Astrocyte of the cerebellum (primary cell): ENCODE measurements at places on chromosomes 4 and X.

DNA sequence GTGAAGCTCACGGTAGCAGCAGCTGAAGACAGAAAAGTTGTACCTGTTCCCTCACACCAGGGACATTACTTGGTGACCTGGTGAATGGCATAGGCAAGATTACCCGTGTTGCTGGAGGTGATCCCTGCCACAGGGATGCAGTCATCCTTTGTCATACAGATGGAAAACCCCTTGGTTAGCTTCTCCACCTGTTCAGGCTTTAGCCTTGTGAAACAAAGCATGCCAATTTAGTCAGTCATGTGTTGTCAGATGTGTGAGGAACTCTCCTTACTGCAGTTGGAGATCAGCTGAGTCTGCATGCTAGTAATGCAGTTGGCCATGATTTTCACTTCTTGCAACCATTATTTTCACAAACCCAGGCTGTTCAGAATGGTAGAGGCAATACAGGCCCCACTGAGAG lies 41.0 kb downstream of the AMELX start:
- no peak for DNase-seq

DNA sequence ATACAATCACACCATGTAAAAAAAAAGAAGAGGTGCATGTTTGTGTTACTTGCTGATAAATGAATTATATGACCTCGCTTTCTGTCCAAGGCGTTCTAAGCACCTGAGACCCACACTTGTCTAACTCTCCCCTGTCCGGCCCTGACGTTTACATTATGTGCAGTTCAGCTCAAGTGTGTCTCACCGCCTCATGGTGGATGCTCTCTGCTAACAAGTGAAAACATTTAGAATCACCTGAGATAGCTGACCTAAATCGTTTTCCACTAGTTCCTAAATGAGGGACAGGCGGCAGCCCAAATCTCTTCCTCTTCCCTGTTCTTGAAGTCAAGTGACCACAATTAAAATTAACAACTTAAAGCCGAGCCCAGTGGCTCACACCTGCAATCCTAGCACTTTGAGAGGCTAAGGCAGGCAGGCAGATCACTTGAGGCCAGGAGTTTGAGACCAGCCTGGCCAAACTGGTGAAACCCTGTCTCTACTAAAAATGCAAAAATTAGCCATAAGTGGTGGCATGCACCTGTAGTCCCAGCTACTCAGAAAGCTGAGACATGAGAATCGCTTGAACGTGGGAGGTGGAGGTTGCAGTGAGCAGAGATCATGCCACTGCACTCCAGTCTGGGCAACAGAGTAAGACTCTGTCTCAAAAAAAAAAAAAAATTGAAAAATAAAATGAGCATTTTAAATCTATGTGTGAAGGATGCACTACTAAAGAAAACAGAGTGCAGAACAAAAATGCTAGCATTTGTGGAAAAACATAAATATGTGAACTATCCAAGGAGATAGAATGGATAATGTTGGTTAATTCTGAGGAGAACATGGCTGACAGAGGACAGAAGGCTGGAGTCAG lies 3.9 kb upstream of the TIFA start:
- no peak for DNase-seq

GRCh38 chr4:138161351-138161750 lies 80.8 kb downstream of the SLC7A11 start:
- no peak for DNase-seq

DNA sequence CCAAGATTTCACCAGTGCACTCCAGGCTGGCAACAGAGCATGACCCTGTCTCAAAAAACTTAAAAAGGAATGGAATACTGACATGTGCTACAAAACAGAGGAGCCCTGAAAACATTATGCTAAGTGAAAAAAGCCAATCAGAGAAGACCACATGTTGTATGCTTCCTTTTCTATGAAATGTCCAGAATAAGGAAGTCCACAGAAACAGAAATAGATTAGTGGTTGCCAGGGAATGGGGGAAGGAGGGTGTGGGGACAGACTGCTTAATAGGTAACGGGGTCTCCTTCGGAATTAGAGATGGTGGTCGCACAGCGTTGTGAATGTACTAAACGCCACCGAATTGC lies 30.1 kb upstream of the KIAA0232 start:
- no peak for DNase-seq

- no peak for DNase-seq
These were observed 11.6 kb upstream of the BMP2K start for GRCh38 chr4:78764498-78764961.

DNA sequence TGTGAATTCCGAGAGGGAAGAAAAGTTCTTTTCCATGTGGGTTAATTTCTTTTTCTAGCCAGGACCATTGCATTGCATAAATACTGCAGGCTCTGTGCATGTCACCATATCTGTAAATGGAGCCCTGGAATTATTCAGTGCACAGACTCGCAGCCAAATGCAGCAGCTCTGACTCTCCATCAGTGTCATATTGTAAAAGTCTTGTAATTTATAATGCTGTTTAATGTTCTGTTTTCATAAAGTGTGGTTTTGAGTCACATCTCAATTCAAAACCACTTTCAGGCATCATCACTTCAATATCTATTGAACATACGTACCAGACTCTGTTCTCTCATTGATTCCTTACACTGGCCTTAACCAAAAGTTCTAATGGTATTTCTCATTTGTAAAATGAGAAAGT lies 193.9 kb upstream of the RPL34 start:
- DNase-seq, result no peak

DNA sequence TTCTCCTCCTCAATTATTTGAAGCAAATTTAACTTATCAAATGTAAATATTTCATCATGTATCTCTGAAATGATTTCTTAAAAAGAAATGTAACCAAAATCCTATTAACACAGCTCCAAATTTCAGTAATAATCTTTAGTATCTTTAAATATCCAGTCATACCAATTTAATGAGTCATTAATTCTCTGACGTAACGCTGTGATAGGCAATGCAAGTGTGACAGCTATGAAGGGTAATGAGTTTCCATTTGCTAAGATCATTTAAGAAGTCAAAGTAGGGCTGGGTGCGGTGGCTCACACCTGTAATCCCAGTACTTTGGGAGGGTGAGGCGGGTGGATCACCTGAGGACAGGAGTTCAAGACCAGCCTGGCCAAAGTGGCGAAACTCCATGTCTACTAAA lies 15.6 kb downstream of the RPS3A start:
- DNase-seq, result no peak

DNA sequence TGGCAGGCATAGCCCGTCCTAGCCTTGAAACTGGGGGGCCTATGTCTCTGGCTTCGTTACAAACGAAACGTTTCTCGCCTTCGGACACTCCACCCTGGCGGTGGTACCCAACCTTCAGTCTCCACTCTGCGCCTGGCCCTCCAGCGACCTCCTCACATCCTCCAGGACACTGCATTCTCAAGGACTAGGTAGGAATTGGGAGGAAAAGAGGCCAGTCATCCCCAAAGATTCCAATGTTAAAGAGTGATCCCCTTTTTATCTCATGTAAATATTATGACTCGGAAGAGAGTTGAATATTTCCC lies 2.1 kb upstream of the NKX6-1 start:
- no peak for DNase-seq

DNA sequence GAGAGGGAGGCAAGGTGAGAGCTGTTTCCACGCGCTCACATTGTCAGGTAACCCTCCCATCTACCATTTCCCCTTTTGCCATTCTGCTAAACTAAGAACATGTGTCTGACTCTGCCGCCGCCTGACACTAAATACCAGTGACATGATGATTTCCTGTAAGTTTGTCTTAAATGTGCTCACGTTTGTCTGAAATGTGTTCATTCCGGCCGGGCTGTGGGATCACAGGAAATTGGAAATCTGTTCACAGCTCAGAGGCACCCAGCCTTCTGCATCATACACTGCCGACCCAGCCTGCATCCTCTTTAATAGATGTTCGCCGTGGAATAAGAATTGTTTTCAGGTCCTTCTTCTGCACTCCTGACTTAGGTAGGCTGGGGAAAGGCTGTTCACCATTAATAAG lies 336.2 kb upstream of the PPARGC1A start:
- DNase-seq, result no peak

DNA sequence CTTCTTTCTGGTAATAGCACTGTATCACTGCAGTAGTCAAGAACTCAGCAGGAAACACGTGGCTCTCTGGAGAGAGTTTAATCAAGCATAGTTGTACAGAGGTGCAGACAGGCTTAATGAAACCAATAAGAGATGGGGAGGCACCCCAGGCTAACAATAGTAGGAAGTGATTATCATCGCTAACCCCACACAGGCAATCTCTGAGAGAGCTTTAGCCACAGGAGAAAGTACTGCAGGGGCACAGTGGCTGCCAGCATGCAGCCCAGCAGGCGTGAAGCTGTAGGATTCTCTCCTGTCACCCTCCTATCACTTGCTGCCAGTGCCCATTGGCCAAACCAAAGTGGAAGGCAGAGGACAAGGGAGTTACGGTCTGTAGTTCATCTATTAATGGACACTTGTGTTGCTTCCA lies 450.0 kb upstream of the RASGEF1B start:
- no peak for DNase-seq

DNA sequence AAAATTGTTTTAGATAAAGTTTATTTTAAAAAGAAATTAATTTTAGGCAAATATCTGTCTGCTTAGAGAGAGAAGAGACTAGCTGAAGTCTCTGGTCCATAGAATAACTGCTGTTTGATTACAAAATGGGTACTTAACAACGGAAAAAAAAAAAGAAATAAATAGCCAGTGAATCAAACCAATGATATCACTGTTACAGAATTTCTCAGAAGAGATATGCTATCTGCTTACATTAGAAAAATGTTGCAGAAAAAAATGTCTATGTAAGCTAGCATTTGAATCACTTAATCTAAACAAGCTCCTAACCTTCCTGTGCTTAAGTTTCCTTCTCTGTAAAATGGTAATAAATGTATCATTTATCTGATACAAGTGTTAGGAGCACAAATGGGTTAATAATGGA lies 189.9 kb downstream of the IL15 start:
- no peak for DNase-seq

- no peak for DNase-seq
These were observed 314.7 kb downstream of the LDB2 start for GRCh38 chr4:16583764-16584163.

DNA sequence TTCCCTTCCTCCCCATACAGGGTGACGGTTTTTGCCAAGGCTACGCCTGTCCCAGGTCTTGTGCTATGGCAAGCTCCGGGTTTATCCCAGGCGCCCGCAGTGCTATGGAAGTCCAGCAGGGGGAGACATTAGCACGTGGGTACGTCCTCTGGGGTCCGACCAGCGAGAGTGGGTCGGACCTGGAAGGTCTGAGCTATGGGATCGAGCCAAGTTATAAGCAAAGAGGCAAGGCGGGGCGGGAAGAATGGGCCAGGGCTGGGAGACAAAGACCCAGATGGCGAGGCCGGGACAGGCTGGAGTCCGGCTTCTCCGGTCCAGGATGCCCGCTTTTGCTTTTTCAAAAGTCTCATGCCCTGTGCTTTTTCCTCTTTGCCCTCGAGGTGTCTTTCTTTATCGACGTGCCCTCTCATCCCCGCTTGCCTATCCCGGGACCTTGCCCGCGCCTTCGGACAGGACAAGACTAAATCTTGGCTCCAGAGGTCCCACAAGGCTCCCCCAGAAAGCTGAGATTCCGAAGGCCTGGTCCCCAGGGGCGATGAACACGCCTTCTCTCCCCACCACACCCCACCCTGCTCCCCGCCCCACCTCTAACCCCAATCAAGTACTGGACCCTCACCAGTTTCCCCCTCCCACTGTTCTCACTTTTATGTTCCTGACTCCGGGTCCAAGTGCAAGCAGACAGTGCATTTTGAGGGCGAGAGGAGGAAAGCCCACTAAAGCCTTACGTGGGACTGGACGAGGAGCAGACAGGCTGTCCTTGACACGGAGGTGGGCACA lies 785 bp upstream of the EFNB1 start:
- DNase-seq, result peak; percentile 59

DNA sequence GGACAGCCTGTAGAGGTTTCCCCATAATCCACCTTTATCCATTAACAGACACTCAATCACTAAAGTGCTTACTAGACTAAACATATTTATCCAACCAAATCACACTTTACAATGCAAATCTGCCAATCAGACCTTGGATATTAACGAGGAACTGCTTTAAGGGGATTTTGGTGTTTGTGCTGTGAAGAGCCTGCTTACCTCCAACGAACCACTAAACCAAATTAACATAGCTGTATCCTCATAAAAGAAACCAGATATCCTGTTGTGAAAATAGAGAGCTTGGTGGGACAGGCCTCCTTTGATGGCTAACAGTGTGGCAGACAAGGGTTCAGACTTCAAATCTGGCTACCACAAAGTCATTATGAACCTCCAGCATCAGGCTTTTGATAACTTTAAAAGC lies 252.6 kb upstream of the HAND2 start:
- DNase-seq, result no peak

DNA sequence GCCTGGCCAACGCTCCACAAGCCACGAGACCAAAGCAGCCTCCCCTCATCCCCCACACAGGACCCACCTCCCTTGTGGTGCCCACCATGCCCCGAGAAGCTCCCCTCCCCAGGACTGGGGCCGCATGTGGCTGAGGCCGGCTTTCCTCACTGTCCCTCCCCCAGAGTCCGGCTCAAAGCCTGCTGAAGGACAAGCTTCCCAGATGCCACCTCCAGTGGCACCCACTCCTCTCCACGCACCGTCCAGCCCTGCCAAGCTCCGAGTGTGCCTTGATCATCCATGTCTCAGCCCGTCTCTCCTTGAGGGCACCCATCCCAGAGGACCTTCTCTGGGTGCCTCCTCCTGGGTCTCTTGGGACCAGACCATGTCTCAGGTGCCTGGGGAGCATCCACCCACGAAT lies 58.8 kb upstream of the MXD4 start:
- no peak for DNase-seq

GRCh38 chr4:151692821-151693673 lies 67.8 kb downstream of the GATB start:
- DNase-seq, result no peak

GRCh38 chr4:38603652-38604051 lies 60.3 kb upstream of the KLF3 start:
- no peak for DNase-seq

GRCh38 chrX:44871931-44872820 lies 812 bp upstream of the KDM6A start:
- no peak for DNase-seq

GRCh38 chrX:96246436-96246835 lies 438.2 kb upstream of the DIAPH2 start:
- DNase-seq, result no peak

GRCh38 chr4:150585611-150586010 lies 3.7 kb downstream of the MAB21L2 start:
- no peak for DNase-seq

DNA sequence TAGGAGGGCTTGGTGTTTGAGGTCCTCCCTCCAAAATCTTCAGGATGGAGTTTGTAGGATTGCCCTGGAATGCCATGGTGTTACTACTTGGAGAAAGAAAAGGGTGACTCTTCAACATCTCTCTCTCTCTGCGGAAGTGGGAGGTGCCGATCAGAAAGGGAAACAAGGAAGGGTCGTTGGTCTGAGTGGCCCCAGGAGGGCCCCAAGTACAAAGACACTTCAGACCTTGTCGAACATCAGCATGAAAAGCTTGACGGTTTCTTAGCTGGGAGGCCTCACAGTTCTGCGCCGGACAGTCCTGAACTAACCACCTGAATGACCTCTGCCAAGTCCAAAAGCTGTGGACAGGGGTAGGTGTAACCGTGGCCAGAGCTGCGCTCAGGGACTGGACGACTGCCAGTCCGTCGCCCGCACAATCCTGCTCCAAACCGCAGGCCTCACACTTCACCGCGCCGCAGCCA lies 646 bp upstream of the GSX2 start:
- DNase-seq, result no peak

- DNase-seq, result no peak
These were observed 65.6 kb downstream of the SPINK2 start for GRCh38 chr4:56755901-56756300.

- no peak for DNase-seq
These were observed 645.3 kb downstream of the TLL1 start for GRCh38 chr4:166518315-166518714.
